HTR-8/SVneo (cell line): ENCODE measurements at places on chromosomes 3 and 15.
A peak's percentile ranks its signal among the peaks of the same experiment; 100 is the strongest.

DNA sequence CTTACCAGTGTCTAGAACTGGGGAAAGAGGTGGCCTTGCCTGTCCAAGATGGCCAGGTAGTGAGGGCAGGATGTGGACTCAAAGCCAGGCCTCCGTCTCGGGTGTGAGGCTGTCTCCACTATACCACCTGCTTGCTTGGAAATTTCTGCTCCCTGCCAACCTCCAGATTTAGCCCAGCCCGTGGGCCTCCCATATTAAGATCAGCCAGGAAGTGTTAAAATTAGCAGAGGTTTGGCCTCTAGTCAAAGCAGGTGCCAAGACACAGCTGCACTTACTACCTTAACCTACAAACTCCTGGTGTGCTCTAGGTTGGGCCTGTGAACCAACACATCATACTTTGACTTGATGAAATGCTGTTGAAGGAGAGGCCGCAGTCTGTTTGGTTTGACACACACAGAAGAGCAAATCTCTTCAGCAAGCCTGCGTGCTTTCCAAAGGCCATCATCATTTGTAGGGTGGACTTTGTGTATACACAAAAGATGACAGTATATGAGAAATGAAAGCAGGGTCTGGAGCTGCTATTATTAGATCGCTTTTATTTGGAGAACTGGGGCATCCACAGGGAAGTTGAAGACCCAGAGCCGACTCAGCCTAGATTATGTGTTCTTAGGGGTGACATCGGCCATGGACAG, 206.5 kb downstream of the XXYLT1 start:
- no peak for DNase-seq

GRCh38 chr3:133962849-133963248, 66.9 kb downstream of the SLCO2A1 start:
- DNase-seq: peak; percentile 30

- DNase-seq: no peak
Measured at GRCh38 chr3:185647134-185647879, 61.2 kb downstream of the SENP2 start.

DNA sequence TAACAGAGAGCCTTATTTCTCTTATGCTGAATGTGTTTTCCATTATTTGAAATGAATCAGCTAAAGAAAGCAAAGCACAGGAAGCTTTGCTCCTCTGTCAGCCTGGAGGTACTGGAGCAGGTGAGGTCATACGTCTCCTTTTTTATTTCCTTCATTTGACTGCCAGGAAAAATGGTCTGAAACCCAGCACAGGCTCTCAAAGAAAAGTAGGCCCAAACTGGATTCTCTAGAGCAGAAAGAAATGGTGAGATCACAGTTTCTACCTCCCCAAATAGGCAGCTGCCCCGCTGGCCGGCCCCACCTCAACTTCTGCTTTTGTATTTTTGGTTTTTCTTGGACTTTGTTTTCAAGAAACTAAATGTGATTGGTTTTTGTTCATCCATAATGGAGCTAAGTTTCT, 95.1 kb downstream of the RPL39L start:
- DNase-seq: no peak

DNA sequence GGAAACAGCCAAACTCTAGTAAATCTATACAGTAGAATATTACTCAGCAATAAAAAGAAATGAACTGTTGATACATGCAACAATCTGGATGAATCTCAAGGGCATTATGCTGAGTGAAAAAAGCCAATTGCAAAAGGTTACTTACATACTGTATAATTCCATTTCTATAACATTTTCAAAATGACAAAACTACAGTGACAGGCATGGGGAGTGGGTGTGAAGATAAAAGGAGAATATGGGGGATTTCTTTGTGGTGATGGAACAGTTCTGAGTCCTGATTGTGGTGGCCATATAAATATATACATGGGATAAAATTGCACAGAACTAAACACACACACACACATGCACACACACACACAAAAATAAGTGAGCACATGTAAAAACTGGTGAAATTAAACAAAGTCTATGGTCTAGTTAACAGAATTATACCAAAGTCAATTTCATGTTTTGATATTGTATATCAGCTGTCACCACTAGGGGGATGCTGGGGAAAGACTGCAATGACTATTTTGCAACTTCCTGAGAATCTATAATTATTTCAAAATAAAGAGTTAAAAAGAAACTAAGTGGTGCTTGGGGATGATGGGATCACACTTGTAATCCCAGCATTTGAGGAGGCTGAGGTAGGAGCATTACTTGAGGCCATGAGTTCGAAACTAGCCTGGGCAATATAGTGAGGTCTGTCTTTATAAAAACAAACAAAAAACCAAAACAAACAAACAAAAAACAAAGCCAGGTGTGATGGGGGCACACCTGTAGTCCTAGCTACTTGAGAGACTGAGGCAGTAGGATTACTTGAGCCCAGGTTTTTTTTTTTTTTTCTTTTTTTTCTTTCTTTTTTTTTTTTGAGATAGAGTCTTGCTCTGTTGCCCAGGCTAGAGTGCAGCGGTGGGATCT, 66.0 kb downstream of the SPTSSB start:
- DNase-seq: peak; percentile 10

GRCh38 chr3:136334209-136334608, 84.1 kb downstream of the PCCB start:
- DNase-seq: no peak

GRCh38 chr3:100331660-100332059, 2.9 kb upstream of the NIT2 start:
- no peak for DNase-seq

- DNase-seq: no peak
Measured at GRCh38 chr15:88690331-88690730, 51.5 kb downstream of the ISG20 start.

DNA sequence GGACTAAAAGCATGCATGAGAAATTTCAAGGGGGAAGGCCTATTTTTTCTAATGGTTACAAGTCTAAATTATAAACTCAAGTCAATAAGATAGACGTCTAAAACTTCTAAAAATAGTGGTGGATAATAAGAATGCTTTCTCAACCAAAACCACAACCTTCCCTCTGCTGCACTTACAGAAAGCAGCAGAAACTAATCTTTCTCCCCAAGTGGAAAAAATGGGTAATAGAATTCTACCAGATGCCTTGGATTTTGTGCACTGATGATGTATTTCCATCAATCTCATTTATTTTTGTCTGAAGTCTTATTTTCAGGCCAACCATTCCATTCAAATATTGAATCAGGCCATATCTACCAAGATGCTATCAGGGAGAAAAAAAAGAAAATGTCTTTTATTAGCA, 344.7 kb downstream of the NEK10 start:
- no peak for DNase-seq

DNA sequence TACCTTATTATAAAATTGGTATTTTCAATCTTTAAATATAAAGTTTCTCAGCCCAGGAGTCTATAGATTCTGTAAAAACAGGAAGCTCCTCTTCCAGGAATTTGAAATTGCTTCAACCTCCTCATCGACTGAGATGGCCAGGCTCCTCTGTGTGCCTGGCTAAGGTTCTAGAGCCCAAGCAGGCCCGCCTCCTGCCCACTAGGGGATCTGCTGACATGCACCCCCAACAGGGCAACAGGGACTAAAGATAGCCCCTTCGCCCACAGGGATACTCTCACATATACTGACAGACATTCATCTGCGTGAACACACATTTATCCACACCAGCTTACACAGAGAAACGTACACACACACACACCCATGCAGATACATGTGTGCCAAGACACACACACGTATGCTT, 183.1 kb upstream of the TLE3 start:
- DNase-seq: no peak

DNA sequence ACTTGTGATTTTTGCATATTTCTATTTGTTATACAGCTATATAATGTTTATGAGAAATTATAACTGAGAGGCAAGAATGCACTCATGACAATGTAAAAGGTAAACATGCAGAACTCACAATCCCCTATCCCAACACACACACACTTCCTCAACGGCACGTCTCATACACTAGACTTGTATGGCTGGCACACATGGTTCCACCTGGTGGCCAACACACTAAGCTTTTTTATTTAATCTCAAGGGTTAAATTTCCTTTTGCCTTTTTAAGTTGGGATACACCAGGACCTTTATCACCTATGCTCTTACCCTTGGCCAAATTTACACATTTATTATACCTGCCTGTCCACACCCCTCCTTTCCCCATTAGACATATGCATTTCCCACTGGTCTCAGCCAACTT, 88.6 kb upstream of the PSMD6 start:
- DNase-seq: no peak

- no peak for DNase-seq
Measured at GRCh38 chr15:38005953-38006808, 71.7 kb downstream of the TMCO5A start.

- DNase-seq: no peak
Measured at GRCh38 chr15:99090938-99091337, 13.9 kb upstream of the SYNM start.

DNA sequence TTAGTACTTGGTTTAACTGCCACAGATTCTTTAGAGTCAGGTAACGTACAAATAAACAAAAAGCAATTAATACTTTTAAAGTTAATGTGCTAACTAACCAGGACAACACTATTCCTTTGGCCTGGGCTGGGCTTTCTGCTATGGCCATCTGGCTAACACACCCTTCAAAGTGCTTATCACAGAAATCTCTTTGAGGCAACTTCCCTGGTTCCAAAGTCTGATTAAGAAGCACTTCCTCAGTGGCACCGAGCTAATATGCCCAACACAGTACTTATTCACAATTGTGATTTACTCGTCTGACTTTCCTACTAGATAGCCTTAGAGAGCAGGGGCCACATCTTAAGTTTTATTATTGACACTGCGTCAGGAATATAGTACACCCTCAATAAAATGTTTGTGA, 191.4 kb downstream of the MEIS2 start:
- no peak for DNase-seq

DNA sequence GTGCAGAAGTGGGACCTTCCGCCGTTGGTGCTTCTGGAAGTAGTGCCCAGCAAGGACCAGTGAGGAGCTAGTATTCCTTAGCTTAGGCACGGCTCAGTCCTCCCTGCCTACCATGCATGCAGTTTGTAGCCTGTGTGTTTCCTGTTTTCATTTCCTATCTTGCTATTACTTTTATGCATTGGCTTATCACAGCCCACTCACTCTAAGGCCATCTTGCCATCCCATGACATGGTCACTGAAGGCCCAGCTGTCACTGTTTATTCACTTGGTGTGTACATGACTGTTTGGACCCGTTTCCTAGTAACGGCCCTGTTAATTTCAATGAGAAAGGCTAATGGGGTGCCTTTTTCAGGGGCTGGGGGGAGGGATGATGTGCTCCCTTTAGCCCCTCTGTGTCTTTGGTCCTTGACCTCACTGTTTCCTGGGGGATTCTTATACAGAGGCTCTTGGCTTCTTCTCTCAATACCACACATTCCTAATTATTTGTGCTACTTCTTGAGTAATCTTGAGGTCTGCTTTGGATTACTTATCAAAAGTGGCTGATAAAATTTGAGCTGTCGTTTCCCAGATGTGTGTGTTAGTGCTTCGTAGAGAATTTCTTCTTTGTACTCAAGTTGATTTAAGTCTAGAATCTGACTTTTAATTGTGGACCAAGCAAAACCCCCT, 24.5 kb upstream of the TRAK1 start:
- DNase-seq: no peak

DNA sequence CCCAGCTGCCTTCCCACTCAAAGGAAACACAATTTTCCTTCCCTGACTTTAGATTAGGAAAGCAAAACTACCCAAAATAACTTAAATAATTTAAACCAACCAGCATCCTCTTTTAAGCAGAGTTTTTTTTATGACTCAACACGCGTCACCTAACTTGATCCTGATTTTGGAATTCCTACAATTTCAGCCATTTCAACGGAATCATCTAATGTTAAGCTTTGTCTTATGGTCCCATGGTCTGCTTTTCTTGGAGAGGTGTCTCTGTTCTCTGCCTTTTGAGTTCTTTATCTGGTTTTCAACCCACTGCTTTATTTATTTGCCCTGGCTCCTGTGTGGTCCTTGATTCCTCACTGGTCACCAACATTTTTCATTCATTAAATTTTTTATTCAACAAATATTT, 219.2 kb upstream of the ARHGEF26 start:
- no peak for DNase-seq

GRCh38 chr3:12273045-12273695, 15.7 kb upstream of the PPARG start:
- DNase-seq: no peak

GRCh38 chr3:100810671-100811070, 101.4 kb downstream of the TFG start:
- no peak for DNase-seq
